AG09309 (cell line): ENCODE measurements at places on chromosomes 11 and 22.

- peak; percentile 47 for DNase-seq
Observed at GRCh38 chr11:67391304-67392182, at the start of gene RAD9A. RAD9A (plus strand) TSS chr11:67391986; CDS start chr11:67392045, 59 bp downstream.

DNA sequence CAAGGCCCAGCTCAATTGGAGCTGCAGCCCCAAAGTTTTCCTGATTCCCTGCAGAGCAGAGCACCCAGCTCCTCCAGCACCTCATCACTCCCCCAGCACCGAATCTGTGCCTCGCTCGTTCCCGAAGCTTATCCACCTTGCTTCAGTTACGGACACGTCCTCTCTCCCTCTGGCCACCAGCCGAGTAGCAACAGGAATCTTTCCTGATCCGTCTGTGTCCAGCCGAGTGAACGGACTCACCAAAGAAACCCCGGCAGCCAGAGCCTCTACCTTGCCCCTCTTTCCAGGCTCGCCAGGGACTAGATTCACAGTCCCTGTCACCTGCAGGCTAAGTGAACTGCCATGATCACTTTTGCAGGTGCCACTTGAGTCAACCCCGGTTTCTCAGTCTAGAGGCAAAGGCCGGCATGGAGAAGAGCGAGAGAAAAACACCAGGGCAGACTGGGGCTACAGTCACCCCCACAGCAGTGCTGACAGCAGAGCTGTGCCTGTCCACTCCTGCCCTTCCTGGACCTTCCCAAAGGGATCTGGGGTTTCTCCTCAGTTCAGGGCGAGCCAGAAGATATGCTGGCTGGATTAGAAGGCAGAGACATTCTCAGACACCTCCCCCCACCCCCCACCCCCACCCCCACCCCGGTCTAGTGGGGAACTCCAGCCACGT, 32.3 kb downstream of the BID start:
- DNase-seq, result no peak

GRCh38 chr11:87081358-87081757, 43.6 kb downstream of the TMEM135 start:
- no peak for DNase-seq

GRCh38 chr11:87300640-87301380, 263.1 kb downstream of the TMEM135 start:
- no peak for DNase-seq

GRCh38 chr11:46373787-46374740, 7.4 kb upstream of the MDK start:
- DNase-seq, result no peak

DNA sequence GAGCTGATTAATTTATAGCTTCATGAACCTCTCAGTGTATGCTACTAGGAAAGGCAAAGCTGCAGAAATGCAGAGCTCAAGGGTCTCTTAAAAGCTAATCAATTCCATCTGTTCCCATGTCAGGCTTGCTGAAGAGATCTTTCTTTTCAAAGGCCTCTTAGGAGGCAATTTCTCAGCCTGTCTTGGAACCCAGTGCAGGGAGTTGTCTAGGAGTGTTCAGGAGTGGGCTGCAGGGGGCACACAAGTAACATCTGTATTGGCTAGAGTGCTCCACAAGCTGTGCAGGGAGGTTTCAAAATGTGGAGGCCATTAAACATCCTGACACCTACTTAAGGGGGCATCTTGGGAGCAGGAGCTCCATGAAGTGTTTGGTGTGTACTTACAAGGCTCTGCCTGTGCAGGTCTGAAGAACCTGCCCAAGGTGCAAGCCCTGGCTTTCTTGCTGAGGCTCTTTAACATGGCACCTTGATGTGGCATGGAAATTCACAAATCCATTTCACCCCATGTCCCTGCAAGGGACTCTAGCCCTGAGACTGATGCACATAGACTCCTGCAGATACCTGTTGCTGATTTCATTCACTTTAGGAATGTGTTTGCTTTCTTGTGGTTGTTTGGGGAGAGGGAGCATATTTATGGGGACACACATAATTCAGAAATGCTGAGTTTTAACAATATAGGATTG, 134.7 kb downstream of the ME3 start:
- DNase-seq, result no peak

GRCh38 chr11:112972399-112973145, 11.4 kb downstream of the NCAM1 start:
- DNase-seq, result no peak

GRCh38 chr22:28369854-28370253, 309.8 kb downstream of the TTC28 start:
- DNase-seq, result no peak

DNA sequence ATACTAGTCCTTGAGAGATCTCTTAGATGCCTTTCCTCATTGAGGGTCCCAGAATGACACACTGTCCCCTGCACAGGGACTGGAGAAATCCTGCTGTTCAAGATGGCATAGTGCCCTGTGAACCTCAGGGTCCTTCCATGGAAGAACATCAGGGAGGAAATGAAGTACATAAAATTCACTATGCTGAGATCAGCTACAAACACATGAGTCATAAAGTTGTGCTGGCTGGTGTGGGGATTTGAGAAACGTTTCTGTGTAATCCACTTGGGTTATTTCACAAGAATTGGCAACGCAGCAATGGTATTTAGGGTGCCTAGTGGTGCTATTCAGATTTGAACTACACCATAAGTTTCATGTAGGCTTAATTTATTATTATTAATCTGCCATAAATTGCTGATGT, 174.4 kb downstream of the MAML2 start:
- DNase-seq, result peak; percentile 82

DNA sequence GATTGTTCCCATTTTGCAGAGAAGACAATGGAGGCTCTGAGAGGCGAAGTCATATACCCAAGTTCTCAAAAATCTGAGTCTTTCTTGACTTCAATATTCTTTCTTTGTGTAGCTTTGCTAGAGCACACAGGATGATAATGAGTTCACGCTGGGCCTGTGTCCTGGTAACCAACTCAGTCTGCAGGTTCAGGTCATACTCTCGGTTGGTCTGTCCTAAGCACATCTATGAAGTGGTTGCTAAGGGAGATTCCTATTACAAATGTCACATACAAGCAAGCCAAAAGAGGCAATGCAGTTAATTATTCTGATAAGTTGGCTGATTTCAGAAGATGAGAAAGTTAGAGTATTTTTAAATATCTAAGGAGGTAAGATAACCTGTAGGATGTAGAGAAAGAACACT, 481.0 kb downstream of the SOX6 start:
- DNase-seq, result no peak

DNA sequence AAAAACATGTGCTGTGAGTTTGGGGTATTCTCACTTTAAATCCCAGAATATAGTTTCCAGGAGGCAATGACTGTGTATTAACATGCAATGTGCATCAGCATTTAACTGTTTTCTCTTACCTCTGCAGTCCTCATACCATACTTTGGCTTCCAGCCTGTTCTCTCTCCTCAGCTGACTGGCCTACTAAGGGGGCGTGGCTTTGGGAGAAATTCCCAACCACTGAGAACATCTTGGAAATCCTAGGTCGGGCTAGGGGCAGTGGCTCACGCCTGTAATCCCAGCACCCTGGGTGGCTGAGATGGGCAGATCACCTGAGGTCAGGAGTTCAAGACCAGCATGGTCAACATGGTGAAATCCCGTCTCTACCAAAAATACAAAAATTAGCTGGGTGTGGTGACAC, 13.5 kb upstream of the ZC3H12C start:
- no peak for DNase-seq

DNA sequence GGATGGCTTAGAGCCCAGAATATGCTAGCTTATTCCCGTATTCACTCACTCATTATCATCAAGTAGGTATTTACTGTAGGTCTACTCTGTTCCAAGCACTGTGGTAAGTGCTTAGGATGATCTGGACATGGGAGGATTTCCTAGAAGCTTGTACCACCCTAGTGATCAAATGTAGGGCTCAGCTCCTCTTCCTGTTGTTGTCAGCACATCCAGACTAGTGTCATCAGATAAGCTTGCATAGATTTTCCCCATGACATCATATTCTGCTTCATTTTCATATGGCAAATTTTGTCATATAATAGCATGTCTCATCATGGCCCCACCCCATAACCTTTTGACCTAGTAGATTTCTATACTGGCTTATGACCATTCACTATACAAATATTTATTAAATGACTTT, 19.3 kb upstream of the NUCB2 start:
- no peak for DNase-seq

DNA sequence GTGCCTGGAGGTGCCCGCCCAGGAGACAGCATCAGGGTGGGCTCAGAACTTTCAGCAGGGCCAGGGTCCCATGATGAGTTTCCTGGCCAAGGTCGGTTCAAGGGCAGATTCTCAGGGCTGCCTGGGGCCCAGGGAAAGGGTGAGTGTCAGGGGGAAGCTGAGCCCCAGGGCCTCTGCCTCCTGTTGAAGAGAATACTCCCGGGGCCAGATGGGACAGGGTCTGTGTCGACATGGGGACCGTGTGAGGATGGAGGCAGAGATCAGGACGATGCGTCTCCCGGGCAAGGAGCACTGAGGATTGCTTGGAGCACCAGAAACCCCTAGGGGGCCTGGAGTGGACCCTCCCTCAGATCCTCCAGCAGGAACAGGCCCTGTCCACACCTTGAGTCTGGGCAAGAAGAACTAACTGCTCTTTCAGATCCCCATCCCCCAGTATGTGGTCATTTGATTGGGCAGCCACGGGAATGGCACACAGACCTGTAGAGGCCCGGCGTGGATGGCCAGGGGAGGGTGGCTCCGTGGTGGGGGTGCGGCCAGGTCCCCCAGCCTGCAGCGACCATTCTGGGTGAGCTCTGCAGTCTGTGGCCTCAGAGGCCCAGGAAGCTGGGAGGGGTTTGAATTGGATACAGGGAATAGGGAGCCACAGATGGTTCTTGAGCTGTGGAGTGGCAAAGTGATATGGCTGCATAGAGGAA, 1078.7 kb downstream of the BRD1 start:
- no peak for DNase-seq

GRCh38 chr11:57144531-57145320, 37.0 kb upstream of the LRRC55 start:
- DNase-seq, result no peak

DNA sequence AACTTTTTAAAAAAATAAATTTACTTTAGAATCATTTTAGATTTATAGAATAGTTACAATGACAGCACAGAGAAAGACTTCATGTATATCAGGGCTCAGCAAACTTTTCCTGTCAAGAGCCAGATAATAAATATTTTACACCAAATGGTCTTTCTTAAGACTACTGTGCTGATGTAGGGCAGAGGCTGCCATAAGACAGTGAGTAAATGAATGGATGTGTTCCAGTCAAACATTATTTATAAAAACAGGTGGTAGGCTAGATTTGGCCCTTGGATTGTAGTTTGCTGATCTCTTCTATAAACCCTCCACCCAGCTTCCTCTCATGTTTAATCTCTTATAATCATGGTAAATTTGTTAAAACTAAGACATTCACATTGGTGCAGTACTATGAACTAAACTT, 33.0 kb downstream of the CECR2 start:
- no peak for DNase-seq

- no peak for DNase-seq
Observed at GRCh38 chr11:128946648-128947047, 4.0 kb upstream of the TP53AIP1 start.

GRCh38 chr11:78560153-78560552, 14.5 kb downstream of the NARS2 start:
- no peak for DNase-seq

GRCh38 chr11:64537876-64538275, 53.1 kb upstream of the SLC22A12 start:
- DNase-seq, result no peak

GRCh38 chr11:16982256-16982671, 31.9 kb downstream of the PLEKHA7 start:
- DNase-seq, result no peak

- DNase-seq, result no peak
Observed at GRCh38 chr11:1546536-1547466, 25.3 kb downstream of the DUSP8 start.

DNA sequence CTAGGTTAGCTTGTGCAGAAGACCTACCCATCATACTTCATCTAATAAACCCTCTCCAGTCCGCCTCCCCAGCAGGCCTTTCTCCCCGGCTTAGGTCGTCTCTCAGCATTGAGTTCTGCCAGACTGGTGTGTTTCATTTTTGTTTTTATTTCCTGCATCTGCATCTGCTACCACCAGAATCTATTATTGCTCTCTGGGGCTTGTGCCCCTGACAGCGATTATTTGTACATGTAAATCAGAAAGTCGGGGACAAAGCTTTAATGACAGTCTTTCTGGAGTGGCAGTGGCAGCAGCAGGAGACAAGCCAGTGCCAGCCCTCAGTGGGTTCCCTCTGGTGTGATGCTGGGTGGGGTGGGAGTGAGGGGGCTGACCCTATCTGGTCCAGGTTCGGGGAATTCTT, 127.5 kb downstream of the PKNOX2 start:
- DNase-seq, result no peak

- no peak for DNase-seq
Observed at GRCh38 chr11:123406441-123407129, 23.5 kb upstream of the GRAMD1B start.

DNA sequence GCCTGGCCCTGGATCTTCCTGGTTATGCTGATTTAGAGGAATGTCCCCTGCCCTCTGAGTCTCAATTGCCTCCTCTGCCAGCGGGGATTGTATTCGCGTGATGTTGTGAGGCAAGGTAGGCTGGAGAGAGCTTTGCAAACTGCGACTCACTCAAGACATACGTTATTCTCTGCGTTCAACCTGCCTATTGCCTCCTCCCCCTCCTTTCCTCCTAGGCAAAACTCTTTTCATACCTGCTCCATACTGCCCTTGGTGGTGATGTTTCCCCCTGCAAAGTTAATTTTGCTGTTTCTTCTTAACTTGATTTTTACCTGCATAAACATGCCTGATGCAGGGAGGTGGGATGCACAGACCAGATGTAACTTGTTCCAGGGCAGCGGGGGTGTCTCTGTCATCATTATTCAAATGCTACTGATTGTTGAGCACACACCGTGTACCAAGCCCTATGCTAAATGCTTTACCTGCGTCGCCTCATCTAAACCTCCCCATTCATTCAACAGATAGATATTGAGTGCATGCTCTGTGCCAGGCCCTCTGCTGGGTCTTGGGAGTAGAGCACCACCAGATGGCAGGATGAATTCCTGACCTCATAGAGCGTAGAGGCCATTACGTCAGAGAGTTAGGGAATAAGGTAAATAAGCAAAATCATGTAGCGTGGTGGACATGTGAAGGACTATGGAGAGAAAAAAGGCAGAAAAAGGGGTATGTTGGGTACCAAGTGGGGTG, 29.0 kb downstream of the SGSM1 start:
- no peak for DNase-seq

DNA sequence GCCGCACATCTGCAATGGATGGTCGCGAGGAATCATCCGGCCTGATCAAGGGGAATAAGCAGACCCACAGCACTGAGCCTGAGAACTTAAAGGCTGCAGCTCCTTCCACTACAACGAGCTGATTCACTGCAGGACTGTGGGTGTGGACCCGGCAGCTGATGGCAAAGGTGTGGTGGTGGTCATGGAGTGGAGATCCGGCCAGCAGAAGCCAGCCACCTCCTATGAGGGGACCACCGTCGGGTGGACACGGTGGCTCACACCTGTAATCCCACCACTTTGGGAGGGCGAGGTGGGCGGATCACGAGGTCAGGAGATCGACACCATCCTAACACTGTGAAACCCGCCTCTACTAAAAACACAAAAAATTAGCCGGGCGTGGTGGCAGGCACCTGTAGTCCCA, 66.4 kb downstream of the DGCR2 start:
- DNase-seq, result no peak

- no peak for DNase-seq
Observed at GRCh38 chr22:24830205-24830979, 24.4 kb downstream of the SGSM1 start.
